ENCODE measurements at places on chromosomes 5 and 9.
A peak's percentile ranks its signal among the peaks of the same experiment; 100 is the strongest.

GRCh38 chr5:122844910-122845228, 544 bp upstream of the SNX24 start:
- peak; percentile 38 for DNase-seq

DNA sequence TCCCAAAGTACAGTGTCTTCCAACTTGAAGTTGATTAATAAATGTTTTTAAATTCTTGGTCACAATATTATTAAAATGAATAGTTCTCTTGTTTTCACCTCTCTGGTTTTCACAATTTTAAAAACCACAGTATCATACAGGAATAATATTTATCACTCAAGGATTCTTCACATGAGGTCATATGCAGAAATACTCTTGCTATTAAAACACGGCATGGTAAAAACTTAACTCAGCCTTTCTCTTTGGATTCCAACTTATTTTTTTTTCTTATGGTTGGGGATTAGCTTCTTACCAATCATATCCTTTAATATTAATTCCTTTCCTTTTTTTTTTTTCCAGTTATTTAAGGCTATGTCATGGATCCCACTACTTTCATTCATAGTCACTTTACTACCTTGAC, 289.4 kb downstream of the ADAMTS6 start:
- DNase-seq = no peak

- no peak for DNase-seq
Observed at GRCh38 chr9:127865645-127866464, 11.4 kb upstream of the ENG start.

- no peak for DNase-seq
Observed at GRCh38 chr5:32207355-32207634, 33.2 kb upstream of the GOLPH3 start.

DNA sequence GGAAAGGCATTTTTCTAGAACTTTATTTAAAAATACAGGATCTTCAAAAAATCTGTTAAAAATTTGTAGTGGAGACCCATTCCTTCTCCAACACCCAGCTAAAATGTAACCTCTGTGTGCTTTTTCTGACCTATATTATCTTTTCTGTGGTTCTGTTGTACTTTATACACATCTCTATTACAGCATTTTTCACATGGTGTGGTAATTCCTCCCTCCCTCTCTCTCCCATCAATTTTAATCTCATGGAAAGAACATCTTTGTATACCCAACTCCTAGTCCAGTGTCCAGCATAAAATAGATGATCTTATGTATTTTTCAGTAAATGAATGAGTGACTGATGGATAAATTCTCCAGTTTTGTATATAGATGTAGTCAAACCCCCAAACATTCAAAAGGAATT, 183.4 kb upstream of the KLF9 start:
- no peak for DNase-seq

GRCh38 chr5:107604990-107605389, 65.7 kb downstream of the EFNA5 start:
- no peak for DNase-seq

DNA sequence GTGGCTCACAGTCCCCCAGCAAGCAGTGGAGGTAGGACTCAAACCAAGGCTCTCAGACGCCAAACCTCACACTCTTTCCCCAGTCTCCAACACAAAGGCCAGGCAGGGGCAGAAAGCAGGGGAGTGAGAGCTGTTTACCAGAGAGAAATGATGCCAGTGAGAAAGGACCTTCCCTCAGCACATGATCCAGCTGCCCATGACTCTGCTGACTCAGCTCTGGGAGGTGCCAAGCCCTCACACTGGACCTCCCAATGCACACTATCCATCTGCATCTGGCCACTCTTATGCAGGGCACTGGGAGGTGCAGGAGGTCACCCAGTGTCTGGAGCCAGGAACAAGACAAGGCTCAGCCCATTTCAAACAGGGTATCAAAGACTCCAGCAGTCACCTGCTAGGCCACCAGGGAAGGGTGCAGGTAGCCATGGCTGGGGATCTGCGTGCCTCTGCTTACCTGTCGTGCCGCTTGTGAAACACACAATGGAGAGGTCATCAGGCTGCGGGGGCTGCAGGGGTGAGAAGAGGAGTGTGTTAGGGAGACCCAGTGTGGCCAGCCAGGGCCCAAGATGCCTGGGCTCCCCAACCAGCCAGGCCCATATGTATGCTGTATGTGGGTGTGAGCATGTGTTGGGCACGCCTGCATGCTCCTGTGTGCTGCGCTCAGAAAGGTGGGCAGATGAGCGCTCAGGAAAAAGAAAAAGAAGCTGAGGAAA, 26.3 kb downstream of the ACSL6 start:
- DNase-seq = no peak

- DNase-seq = no peak
Observed at GRCh38 chr5:141685591-141685990, 3.6 kb upstream of the ARAP3 start.

All from NCI-H1105 treated with DMSO at 0.1 percent for 48 hours (cell line).